ENCODE measurements at places on chromosomes 16 and 17.

DNA sequence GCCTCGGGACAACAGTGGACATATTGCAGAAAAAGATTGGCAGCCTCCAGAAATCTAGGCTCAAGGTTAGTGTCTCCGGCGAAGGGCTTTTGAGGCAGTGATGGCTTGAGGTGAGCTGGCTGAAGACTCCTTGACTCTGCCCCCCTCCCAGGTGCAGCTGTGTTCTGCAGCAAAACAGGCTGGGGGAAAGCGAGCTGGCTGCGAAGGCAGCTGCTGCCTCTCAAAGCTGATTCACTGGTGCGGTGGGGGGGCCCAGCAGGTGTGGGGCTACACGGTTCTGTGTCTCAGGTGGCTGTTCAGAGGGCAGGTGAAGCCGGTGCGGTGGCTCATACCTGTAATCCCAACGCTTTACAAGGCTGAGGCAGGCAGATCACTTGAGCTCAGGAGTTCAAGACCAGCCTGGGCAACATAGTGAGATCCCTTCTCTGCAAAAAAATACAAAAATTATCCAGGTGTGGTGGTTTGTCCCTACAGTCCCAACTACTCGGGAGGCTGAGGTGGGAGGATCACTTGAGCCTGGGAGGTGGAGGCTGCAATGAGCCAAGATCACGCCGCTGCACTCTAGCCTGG is 22.9 kb downstream of the C16orf96 start:
- DNase-seq, result no peak

DNA sequence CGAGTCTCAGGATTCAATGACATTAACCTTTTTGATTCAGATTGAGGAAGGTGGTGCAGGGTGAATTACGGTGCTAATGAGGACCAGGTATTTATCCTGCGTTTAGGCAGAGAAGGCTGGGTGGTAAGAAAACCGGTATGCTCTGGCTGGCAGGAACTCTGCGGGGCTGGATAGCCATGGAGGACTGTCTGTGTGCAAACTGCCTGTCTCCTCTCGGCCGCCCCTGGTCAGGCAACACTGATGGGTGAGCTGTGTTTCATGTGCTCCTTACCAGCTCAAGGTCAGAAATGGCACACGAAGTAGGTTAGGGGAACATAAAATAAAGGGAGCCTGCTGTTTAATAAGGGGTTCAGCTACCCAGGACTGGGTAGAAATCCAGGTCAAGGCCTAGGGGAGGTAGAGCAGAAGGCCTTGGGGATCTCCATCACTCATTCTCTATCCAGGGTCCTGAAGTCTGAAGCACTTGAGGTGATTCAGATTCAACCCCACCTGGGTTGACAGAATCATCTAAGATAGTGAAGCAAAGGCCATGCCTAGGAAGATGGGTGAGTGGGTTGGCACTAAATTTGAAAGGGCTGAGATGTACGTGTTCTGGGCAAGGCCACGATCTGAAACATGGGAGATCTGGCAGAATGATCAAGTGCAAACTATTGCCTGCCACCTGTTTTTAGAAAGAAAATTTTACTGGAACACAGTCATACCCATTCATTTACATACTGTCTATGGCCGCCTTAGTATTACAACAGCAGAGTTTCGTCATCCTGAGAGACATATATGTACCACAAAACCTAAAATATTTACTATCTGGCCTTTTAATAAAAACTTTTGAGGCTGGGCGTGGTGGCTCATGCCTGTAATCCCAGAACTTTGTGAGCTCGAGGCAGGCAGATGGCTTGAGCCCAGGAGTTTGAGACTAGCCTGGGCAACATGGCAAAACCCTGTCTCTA is 292.5 kb downstream of the XYLT1 start:
- DNase-seq, result no peak

GRCh38 chr16:46884513-46885293 is 541 bp downstream of the GPT2 start:
- DNase-seq, result peak; percentile 50

DNA sequence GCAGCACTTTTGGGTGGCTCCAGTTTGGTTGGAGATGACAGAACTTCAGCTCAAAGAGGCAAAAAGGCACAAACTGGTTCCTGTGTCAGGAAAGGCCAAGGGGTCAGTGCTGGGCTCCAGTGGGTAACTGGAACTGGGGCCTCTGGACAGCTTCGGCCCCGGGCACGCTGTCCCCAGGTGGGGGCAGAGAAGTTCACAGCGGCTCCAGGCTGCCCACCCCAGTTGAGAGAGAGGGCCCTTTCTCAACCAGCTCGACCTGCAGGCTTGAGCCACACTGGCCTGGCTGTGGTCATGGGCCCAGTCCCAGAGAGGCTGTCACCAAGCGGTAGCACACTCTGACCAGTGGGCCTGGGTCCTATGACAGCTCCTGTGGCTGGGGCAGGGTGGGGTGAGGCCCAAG is 24.5 kb downstream of the ADCY7 start:
- no peak for DNase-seq

DNA sequence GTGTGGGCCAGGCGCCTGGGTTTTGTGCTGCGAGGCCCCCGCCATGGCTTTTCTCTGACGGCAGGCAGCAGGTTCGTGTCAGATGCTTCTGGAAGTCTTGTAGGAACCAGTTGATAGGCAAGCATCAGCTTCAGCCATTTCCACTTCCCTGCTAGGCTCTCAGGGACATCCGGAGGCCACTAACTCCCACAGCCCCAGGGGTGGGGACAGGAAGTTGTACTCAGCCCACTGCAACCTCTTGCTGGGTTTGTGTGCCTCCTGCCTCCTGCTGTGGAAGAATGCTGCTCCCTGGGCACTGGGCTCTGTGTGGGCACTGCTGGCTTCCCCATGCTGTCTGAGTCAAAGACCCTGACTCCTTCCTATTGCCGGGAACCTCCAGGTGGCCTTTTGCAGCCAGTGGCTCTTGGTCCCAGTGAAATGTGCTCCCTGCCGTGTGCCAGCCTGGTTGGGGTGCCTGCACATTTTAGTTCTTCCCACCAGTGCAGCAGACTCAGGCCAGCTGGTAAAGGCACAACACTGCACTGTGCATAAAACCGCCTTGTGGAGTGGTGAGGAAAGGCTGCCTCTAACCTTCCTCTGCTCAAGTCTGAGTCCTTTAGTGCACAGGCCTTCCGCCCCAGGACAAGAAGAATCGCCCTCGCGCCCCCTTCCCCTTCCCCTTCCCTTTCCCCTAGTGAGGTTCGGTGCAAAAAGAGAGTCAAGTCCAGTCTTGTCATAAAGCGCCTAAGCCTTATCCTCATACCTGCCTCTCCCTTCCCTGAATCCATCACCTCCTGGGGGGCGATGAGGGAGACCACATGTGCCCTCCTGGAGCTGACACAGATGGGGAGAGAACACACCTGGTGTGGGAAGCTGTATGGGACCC is 16.6 kb downstream of the LDHD start:
- no peak for DNase-seq

- no peak for DNase-seq
Measured at GRCh38 chr16:84001726-84002125, 33.7 kb downstream of the NECAB2 start.
